Suppressor macrophage (primary cell): ENCODE measurements at places on chromosomes 11 and 22.
A peak's percentile ranks its signal among the peaks of the same experiment; 100 is the strongest.

DNA sequence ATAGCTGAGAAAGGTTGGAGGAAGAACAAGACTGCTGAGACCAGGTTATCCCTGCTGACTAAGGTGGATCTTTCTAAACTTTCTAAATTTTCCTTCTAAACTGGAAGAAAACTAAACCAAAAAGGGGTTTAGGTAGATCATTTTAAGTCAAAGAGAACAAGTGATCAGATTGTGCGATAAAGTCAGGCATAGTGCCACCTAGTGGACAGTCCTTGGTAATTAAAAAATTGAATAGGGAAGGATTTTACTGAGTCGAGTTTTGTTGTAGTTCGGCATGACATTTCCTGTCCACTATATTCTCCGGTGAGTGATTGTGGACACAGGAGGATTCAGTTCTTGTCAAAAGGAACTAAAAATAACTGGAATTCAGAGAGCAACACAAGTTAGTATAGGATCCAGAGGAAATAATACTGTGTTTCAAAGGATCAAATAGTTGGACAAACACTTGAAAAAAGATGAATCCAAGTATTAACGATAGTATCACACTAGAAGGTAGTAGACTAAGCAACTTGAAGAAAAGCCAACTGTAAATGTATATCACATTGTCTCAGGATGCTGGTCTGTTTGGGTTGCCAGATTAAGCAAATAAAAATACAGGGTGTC is 1236.4 kb downstream of the FAM181B start:
- peak; percentile 43 for DNase-seq

GRCh38 chr11:88292171-88292843 is 45.2 kb downstream of the CTSC start:
- no peak for DNase-seq

- DNase-seq = no peak
These were observed 5.9 kb downstream of the INCENP start for GRCh38 chr11:62129590-62130282.

- DNase-seq = no peak
These were observed 32.3 kb downstream of the MUC5B start for GRCh38 chr11:1255151-1255550.

DNA sequence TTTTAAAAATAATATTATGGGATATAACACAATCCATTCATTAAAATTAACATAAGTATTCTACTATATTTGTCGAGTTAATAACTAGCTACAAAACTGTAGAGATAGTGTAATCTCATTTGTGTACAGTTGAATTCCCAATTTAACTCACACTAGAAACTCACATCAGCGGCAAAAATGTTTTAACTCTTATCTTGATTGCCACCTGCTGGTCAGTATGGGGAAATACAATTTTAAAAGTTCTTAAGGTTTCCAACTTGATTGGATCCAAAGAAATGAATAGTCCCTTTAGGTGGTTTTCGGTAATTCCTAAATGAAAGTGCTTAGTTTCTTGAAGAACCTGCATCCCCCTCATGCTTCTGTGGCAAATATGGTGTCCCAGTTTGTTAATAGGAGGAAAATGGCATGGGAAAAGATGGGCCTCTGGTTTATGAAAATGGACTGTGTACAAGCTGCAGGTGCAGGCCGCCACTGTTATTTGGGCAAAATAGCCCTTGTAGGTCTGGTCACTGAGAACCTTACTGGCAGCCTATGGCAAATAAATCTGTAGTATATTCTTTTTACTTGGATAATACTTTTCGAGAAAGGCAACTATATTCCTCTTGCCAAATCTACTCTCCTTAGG is 33.7 kb upstream of the SLC17A6 start:
- DNase-seq = no peak

GRCh38 chr11:43172477-43172876 is 139.3 kb upstream of the API5 start:
- DNase-seq = no peak

DNA sequence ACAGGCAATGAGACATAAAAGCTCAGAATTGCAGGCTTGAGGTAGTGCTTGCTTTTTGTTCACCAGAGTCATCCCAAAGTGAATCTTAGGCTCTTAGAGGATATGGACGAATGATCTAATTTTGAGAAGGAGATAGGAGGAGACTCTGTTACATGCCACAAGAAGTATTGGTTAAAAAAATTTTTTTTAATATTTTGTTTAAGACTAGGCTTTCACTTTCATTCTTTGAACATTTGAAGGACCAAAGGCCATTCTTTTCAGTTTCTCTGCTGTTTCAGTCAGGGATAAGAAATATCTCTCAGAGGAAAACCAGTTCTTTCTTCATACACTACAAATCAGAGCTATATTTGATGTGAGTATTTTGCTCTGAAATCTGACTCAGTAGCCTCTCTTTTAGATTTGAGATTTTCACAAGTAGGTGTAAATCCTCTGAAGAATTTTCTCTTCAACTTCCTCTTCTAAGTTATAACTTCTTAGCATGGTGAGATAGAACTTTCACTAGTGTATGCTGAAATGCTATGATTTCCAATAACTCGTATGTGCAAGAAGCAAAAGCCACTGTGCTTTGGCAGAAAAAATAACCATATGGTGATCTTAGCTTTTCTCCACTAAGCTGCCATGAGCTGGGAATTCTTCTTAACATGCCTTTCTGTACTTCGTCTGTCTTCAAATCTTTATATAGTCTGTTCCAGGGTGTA is 24.1 kb upstream of the FAM181B start:
- no peak for DNase-seq

- DNase-seq = no peak
These were observed 2.8 kb upstream of the CRACR2B start for GRCh38 chr11:824942-825341.

DNA sequence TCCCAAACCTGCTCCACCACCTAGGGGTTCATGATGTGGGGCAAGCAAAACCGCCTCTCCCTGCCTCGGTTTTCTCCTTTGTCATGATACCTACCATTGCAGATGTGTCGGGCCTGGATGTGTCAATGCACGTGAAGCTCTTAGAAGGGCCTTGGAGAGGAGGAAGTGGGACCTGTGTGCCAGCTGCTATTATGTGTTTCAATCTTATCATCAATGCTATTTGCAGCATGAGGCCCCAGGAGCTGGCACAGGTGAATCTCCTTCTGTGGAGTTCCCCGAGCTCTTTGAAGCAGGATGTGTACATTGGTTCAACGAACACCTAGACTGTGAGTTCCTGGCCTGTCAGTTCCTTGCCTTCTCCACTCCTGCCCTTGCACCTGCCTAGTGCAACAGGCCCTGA is 331.6 kb downstream of the CTTN start:
- no peak for DNase-seq

GRCh38 chr11:93073026-93073425 is 103.6 kb downstream of the MTNR1B start:
- no peak for DNase-seq

GRCh38 chr11:10044618-10045017 is 249.4 kb downstream of the SBF2 start:
- DNase-seq = no peak

DNA sequence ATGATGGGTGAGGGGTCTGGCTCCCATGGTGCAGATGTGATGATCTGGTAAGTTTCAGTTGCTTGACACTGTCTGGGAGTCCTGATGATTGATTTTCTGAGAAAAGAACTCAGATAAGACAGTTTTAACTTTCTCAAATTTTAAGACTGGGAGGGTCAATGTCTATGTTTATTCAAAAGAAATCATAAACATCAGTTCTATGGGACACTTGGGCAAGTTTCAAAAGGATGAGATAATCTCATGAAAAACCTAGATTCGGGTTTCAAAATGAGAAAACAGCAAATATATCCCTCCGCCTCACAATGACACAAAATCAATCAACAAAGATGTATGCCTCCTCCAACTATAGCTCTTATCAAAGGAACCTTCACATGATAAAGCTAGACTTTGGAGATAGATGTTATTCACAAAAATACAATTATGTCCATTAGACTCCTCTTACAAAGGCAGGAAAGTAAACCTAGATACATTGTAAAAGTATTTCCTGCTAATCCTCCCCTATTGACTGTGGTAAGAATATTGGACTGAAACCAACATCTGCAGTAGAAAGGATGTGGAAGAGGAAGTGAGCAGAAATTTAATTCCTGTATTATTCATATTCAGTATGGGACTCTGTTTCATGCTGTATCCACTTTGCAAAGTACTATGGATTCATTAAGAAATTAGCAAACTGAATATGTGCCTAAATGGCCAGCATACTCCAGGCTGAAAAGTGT is 21.6 kb downstream of the SVIP start:
- DNase-seq = peak; percentile 12

- peak; percentile 58 for DNase-seq
These were observed 151.6 kb upstream of the MTMR2 start for GRCh38 chr11:96075532-96075959.

- peak; percentile 78 for DNase-seq
These were observed 77.0 kb downstream of the ZNF280B start for GRCh38 chr22:22431271-22432220.

DNA sequence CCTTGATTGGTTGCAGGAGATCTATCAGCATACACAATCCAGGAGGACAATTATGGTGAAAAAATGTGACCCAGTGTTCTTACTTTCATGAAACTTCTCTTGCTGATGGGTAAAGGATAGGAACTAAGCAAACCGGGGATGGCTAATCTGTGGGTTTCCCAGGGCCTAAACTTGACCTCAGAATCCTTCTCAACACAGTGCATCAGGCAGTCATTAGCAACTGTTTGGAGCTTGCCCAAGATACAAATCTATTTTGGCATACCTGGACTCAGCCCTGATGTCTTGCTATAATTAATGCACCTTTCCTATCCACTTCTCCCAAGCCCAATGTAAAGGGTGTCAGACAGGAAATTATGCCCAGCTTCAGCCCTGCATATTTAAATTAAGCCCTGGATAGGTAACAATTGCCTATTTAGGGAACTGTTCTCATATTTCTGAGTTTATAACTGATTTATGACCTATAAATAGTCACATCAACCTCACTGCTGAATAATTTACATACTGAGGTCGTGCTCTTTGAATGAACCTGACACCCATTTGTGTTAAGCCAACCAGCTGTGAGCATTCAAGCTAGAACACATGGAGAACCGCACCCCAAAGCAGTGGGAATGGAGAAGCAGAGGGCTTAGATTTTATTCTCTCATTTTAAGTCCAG is 9.2 kb upstream of the PHF21A start:
- DNase-seq = no peak

DNA sequence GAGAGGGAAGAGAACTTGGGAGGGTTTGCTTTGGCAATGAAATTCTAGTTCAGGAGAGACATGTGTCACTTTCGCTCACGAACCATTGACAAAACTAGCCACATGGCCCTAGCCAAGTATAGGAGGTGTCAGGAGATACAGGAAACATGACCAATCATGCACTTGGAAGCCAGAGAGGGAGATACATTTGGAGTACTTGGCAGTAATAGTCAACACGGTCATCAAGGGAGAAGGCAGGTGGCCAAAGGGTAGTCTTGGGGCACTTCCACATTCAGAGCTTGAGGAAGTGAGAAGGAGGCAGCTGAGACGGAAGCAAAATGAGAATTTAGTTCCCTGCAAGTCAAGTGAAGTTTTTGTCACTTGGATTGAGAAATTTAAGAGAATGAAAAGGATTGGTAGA is 26.4 kb upstream of the KIRREL3 start:
- DNase-seq = no peak

GRCh38 chr11:128226106-128226716 is 361.1 kb downstream of the ETS1 start:
- DNase-seq = no peak

DNA sequence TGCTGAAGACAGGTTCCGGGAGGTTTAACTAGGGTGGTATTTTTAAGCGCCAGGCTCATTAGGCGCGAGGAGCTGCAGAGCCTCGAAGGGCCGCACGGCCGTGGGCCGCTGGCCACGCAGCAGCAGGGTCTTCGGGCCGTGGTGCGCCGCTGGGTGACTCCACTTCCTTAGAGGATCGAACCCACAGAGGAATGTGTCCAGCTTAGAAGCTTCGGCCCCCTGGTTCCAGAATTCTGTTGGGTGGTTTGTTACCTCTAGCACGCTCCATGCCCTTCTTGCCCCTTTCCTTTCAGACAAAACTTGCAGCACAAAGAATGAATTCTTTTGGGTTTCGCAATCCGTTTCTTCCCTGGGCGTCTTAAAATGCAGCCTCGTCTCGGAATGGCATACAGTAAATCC is 773 bp upstream of the PATL1 start:
- peak; percentile 67 for DNase-seq

- no peak for DNase-seq
These were observed 200.9 kb downstream of the SOX6 start for GRCh38 chr11:16155448-16155847.

GRCh38 chr11:11070976-11071375 is 213.1 kb upstream of the ZBED5 start:
- DNase-seq = no peak

- DNase-seq = no peak
These were observed 15.9 kb upstream of the FGF3 start for GRCh38 chr11:69834811-69835800.

DNA sequence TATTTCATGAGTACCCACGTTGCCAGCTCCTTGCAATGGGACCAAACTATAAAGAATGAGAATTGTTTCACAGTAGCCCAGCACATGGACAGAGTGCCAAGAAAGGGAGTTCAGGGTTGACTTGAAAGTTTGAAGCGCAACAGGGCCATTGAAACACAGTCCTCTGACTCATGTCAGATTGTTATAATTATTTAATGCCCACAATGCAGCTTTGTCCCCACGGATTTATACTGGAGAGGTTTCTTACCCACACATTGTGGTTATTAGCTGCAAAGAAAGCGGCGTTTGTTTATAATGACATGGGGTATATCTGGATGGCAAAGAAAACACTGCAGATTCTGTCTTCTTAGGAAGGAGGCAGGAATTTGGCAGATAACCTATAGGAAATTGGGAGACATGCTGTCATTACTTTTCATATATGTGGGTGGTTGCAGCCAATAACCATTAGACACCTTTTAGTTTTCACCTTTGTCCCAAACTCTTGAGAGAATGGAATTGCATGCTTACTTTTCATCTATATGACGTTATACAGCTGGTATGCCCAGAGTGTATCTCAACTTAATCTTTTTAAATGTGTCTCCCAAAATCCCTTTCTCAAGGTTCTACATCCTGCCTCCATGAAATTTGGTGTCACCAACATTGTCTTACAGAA is 143.6 kb downstream of the TEAD1 start:
- no peak for DNase-seq

- DNase-seq = no peak
These were observed 179.8 kb upstream of the MTMR2 start for GRCh38 chr11:96103721-96104120.

DNA sequence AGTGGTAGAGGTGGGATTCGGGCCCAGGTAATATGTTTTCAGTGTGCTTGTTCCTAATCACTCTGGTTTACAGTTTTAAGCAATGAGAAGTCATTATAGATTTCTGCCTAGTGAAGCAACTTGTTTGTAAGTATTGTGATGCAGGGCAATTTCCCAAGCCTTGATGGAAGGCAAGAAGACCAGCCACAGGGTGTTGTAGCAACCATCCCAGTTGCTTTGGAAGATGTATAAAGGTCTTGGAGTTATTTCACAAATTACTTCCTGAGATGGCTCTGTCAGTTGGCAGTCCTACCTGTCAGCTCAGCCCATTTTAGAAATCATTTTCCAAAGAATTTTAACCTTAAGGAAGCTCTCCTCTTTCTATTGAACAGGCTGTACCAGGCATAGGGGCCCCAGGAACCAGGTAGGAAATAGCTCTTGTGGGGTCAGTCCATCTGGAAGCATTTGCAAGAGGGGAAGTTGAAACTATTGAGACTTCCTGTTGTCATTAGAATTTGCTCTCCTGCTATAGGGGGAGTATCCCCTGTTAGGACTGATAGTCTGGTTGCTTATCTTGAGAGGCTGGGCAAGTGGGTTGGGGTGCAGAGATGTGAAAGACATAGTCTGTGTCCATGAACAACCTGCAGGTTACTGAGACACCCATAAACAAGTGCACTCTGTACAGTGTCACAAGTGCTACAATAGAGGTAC is 47.9 kb downstream of the STIM1 start:
- DNase-seq = peak; percentile 58

- no peak for DNase-seq
These were observed 52.3 kb upstream of the SERPIND1 start for GRCh38 chr22:20721409-20722218.
